ENCODE measurements at places on chromosomes 6 and 20.

GRCh38 chr6:138622967-138623366, 123.7 kb upstream of the NHSL1 start:
- no peak for DNase-seq

- DNase-seq: no peak
Measured at GRCh38 chr6:35025232-35026188, 115.6 kb downstream of the TCP11 start.

DNA sequence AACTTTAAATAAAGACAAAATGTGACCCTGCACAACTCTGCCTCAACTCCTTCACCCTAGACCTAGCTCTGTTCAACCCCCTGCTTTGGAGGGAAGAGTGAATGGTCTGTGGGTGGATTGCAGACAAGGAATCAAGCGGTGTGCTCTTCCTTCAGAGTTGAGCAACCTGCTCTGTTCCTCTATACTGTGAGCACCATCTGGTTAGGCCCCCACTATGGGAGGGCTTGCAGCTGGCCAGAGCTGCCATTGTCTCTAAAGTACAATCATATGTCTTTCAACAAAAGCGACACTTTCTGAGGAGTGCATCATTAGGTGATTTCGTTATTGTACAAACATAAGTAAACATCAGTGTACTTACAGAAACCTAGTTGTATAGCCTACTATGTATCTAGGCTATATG, 406.1 kb upstream of the MARCKS start:
- no peak for DNase-seq

DNA sequence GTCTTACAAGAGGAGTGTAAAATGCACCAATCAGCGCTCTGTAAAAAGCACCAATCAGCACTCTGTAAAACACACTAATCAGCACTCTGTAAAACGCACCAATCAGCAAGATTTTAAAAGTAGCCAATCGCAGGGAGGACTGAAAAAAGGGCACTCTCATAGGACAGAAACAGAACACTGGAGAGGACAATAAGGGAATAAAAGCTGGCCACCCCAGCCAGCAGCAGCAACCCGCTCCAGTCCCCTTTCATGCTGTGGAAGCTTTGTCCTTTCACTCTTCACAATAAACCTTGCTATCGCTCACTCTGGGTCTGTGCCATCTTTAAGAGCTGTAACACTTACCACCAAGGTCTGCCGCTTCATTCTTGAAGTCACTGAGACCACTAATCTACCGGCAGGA, 1.7 kb upstream of the AIG1 start:
- no peak for DNase-seq

- no peak for DNase-seq
Measured at GRCh38 chr6:68727699-68728098, 92.6 kb downstream of the ADGRB3 start.

- no peak for DNase-seq
Measured at GRCh38 chr6:14735956-14736486, 509.8 kb upstream of the JARID2 start.

DNA sequence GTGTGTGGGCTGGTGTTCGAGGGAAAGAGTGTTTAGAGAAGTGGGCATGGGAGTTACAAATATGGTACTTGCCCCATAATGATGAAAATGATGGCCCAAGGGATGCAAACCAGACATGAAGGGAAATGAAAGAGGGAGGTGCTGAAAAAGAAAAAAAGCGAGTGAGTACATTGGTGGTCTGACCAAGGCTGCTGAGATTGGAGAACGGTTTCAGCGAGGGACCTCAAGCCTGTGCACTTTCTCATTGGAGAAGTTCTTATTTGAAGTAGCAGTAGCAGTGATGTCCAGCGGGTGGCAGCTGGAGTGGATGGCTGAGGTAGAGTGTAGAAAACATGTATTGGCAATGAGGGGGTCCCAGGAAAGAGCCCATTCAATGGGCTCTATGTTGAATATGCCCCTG, 54.8 kb downstream of the TNFAIP3 start:
- no peak for DNase-seq

- no peak for DNase-seq
Measured at GRCh38 chr20:52812231-52812847, 159.8 kb upstream of the TSHZ2 start.

GRCh38 chr6:106884576-106884975, 90.0 kb downstream of the CD24 start:
- no peak for DNase-seq

- DNase-seq: no peak
Measured at GRCh38 chr20:50968289-50968688, 9.7 kb downstream of the MOCS3 start.

DNA sequence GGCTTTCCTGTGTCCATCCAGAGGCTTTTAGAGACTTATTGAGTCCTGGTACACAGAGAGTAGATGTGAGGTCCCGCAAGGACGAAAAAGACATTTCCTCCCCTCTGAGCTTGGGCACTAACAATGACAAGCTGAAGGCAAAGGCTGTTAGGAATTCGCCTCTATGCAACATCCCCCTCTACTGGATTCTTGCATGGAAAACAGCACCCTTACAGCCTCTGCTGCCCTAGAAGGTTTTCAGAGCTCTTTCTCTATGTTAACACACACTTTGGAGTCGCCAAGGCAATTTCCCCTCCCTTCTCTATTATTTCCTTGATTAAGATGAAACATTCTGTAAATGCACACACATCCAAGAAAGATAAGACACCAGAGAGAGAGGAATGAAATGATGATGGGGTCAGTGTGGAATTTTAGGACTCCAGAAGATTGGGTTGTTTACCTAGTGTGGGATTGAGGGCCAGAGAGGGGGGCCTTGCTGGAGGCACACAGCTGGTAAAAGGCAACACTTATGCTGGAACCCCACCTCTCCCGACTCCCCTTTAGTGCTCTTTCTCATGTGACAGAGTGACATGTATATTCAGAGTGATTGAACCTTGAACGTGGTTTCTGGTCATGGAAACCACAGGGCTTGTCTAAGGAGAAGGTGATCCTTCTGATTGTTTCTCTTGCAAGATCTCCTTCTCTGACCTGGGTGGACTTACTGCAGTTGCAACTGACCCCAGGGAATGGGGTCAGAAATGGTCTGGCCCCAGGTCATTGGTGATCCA, 300.7 kb downstream of the CLIC5 start:
- DNase-seq: no peak

- no peak for DNase-seq
Measured at GRCh38 chr20:6026051-6026450, 27.8 kb downstream of the LRRN4 start.

- DNase-seq: no peak
Measured at GRCh38 chr6:89145091-89145955, 532 bp upstream of the PM20D2 start.

DNA sequence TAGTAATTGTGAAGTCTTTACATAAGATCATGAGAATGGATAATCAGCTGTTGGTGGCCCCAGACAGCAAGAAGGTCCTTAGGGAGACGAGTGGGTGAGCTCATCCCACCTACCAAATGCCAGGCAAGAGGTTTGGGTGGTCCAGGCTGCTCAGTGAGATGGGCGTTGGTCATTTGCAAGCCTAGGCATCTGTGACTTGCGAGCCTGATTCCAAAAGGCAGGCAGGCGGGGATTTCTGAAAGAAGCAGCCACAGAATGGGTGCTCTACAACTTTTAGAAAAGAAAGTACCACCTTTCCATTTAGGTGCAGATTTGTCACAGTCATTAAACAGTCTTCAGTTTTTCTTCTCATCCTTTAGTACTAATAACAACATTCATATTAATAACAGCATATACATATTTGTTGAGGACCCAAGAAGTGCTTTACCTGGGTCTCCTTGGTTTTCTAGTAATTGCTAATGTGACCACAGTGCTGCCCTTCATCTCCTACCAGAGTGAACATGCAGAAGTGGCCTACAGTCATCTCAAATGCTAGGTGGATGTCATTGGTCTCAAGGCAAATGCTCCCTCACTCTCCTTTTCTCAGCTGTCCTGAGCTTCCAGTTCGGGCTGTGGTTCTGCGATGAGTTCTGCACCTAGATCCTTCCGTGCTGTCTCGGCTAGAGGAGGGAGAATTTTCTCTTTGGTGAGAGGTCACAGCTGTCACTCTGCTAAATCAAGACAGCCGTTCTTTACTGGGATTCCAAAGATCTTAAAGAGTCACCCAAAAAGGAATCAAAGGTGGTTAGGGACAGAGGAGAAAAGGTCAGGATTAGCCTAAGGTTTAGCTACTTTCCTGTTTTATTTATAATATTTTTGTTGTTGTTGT, 2.7 kb downstream of the WRNIP1 start:
- DNase-seq: no peak

GRCh38 chr20:57393321-57394120, 2.3 kb downstream of the RBM38 start:
- no peak for DNase-seq

DNA sequence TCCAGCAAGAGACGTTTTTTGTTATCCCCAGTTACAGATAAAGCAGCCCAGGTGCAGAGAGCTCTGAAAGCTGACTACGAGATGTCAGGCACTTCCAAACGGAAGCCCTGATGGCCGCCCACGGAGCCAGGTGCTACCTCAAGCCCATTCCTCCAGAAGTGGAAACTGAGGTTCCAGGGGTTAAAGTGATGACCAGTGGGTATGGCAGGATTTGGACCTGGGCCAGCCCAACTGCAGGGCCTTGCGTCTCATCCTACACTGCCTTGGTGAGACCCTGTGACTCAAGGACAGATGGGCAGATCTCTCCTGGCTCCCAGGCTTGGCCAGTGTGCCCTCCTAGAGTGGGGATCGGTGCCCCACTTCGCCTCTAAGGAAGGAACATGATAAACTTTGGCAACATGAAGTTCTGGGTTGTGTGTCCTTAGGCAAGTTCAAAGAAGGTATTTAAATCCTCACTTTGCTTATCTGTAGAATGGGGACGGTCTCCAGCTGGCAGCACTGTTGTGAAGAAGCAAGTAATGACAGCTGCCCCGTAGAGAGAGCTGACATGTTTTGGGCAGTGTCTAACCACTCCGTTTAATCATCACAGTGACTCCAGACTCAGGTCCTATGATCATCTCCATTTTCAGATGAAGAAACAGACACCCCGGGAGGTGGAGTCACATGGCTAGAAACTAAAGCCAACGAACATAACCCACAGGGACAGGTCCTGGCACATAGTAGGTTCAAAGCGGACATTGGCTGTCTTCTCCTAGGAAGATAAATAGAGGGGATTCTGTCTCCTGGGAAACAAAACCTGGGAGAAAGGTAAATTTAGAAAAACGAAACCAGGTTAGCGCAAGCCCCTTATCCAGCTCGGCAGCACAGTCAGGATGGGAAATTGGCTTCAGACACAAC, 34.4 kb upstream of the CDH22 start:
- no peak for DNase-seq

- no peak for DNase-seq
Measured at GRCh38 chr6:137001299-137001976, 43.3 kb downstream of the IL20RA start.

GRCh38 chr20:61316346-61316745, 64.3 kb downstream of the CDH4 start:
- no peak for DNase-seq
